ENCODE measurements at places on chromosomes 1 and 21.

GRCh38 chr21:32554832-32555638, 30.3 kb downstream of the TCP10L start:
- peak; percentile 74 for DNase-seq

GRCh38 chr1:52751589-52752483, 25.6 kb downstream of the ZYG11B start:
- peak; percentile 63 for DNase-seq

DNA sequence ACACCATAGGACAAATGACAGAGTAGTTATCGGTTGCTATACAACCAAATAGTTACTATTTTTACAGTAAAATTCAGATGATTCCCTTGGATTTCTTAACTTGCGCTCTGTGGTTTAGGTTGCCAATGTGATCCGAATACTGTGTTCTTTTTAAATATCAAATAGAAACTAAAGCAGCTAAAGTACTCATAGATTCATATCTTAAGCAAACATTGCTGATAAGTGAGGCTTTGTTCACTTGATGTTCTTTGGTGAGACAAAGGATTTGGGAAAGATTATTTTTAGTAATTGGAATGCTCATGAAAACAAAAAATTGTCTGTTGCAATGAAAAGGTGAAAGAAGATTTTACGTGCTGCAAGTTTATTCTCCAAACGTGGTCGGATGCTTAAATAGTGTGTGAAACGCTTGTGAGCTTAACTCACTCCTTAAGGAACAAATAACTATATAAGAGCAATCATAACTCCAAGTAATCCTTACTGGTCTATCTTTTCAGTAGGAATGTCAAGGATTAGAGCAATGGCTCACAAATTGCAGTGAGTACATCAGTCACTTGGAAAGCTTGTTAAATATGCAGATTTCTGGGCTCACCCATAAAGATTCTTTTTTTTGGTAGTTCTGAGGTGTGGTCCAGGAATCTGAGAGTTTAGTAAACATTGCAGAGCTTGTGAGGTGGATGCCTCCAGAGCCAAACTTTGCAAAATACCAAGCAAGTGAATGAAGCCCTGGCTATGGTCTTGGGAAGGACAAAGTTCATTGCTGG, 31.8 kb upstream of the PDC start:
- DNase-seq, result no peak

DNA sequence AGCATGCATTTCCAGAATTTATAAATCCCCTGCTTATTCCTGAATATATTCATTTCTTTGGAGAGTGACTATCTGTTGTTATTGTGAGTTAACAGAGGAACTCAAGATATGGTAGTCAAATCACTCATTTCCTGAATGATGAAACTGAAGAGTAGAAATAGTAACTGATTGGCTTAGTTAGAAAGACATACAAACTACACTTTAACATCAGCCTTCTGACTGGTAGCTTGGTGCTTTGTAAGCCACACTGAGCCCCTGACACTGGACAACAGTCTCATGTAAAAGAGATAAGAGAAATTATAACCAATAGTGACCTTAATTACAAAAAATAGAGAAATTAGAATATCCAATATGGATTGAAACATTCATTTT, 4.8 kb downstream of the GBP7 start:
- no peak for DNase-seq

DNA sequence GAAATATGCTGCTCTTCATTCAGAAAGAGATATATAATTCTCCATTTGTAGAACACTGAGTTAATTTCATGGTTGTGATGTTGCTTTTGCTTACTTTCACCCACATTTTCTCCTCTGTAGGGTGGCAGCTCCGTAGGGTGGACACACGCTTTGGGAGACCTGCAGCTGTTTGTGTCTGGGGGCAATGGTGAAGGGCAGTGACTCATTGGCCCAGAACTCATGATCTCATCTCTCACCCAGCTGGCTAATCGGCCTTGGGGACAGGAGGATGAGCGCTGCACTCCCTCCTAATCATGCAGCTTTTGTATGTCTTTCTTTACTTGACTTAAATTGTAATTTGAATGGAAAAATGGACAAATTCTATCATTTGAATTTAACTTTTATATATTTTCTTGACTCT, 9.6 kb downstream of the DISC1 start:
- DNase-seq, result peak; percentile 82

DNA sequence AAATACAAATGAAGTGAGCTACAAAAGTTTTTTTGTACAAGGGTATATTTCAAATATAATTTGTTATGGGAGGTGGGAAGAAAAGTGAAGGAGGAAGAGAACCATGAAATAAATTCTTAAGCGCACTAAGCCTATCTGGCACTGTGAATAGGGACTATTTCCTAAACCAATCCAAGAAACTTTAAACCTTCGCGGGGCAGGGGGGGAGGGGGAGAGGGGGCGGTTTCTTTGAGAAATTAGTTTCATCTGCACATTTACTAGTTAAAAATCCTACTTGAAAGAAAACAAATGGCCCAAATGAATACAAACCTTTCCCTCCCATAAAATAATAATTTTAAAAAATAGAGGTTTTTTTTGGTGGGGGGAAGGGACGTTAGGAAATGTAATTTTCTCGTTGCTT, 364 bp downstream of the GOLPH3L start:
- no peak for DNase-seq

DNA sequence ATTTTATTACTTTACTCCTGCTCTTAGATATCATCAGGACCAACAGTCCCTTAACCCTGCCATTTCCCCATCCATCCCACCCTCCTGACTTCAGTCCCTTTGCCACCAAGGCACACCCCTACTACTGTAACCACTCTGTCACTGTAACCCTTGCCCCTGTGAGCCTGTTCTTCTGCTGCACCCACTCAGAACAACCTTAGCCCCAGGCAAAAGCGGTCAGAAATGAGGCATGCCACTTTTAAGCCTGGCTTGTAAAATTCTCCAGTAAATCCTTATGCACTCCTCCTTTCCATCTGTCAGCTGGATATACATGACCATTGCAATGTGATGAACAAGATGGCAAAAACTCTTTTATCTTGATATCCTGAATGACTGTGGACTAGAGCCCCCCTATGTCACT, 555.0 kb upstream of the PLXNA2 start:
- DNase-seq, result no peak

DNA sequence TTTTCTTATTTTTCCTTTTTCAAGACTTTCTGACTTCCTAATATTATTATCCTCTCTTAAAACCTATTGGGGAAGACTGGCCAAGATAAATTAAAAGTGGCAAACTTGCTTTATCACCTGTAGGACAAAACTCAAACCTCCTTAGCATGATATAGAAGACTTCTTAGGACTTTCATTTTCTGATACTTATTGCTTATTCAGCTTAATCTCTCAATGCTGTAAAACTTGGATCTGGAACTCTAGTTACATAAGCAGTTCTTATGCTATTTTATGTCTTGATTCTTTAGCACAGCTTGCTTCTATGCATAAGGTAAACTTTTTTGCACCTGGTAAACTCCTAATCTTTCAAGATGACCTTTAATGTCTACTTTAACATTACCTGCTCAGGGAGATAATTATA, 382.3 kb upstream of the LRRC7 start:
- no peak for DNase-seq

- DNase-seq, result peak; percentile 61
Measured at GRCh38 chr1:59272507-59272906, 24.4 kb upstream of the FGGY start.

DNA sequence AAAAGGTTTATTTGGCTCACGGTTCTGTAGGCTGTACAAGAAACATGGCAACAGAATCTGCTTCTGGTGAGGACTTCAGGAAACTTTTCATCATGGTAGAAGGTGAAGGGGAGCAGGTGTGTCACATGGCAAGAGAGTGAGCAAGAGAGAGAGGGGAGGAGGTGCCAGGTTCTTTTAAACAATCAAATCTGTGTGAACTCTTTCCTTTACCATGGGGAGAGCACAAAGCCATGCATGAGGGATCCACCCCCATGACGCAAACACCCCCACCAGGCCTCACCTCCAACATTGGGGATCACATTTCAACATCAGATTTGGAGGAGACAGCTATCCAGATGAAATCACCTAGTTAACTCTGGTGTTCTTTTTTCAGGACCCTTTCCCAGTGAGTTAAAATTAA, 103.6 kb downstream of the GALNT2 start:
- no peak for DNase-seq

Measured in fibroblast of lung (primary cell).